ENCODE measurements at places on chromosomes 6 and 20.

DNA sequence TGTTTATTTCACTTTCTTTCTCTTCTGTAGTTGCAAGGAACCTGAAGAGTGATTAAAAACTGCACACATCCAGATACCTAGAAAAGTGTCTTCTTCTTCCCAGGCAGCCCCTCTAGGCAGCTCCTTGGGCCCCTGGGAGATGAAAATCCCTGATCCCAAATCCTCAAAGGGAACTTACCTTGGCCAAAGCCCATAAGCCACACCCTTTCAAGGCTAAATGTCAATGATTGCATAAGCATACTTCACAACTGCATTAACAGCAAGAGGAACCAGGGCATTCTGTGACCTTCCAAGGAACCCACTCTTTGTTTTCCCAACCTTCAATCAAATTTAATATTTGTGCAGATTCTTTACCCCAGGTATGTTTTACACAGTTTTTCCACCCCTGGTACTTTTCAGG is 4.4 kb upstream of the HMGN3 start:
- DNase-seq: no peak

DNA sequence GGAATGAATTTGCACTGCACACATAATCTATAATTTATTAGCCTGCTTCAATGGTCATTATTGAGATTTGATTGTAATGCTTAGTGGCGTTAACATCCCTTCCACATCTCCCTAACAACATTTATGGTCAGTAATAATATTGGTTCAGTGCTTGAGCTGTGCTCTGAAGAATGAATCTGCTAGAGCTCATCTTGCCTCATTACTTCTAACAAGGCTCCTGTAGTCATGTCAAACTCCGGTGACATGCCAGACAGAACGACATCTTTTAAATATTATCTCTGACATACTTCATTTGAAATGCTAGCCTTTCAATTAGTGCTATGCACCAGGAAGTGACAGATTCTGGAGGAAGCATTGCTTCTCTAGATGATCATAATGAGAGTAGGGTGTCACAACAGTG is 240.3 kb upstream of the BTBD3 start:
- DNase-seq: no peak

DNA sequence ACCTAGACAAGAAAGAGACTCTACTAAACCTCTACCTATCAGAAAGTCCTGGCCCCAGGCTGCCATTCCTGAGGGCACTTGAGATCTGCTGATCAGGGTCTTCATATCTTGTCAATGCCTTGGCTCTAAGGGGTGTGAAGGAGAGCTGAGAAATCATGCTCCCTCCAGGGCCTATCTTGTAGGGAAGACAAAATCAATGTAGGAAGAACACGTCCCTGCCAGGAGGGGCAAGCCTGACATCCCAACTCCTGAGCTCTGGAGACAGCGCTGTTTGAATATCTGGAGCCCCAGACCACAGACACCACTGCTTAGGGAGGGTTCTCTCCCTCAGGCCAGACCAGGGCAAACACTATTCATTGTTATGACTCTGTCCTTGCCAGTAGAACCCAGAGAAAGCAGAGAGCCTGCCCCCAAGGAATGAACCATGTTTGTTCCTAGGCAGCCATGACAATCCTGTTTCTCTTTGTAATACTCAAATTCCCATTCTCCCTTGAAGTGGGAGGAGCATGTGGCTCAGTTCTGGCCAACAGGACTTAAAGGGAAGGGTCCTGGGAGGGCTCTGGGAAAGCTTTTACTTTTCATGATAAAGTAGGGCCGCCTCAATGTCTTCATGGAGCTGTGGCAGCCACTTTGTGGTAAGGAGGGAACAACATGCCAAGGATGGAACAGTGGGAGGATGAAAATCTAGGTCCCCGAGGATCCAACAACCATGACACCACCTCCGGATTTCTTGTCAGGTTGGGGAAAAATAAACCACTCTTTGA is 1.8 kb upstream of the FASTKD5 start:
- no peak for DNase-seq

DNA sequence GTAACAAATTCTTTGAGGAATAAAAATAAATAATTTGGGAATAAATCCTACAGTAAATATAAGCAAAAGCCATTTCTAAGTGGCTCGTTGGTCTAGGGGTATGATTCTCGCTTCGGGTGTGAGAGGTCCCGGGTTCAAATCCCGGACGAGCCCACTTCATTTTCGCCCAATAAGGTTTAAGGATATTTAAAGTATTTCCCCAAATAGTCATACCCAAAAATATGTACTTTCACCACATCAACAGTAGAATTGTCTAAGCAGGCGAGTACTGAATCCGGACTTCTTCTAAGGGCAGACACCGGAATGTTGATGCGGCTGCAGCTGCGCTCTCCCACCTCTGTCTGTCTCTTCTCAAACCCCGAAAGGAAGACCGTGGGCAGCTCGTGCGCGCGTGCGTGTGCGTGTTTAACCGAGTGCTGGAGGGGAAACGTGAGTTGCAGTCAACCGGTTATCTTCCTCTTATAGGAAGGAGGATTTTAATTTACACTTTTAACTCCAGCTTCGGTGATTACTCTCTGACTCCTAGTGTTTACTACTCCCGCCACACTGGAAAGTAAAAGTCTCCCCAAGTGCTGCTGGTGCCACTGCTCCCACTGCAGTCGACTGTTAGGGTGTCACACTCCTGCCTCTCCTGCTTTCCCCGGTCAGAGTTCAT is 155.7 kb upstream of the PRSS16 start:
- no peak for DNase-seq

DNA sequence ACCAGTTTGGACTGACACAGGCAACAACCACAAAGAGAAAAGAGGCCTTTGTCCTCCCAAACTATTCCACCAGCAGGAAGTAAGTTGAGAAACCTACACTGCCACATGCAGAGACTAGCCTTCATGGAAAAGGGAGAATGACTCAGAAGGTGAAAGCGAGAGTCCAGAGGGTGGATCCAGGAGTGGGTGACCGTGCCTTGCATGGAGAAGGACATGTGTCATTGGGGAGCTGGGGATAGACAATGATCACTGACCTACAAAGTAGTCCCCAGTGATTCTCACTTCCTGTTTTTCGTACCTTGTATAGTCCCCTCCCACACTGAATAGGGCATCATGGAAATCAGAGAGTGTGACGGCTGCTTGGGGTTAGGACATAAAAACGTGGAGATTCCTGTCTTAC is 91.9 kb downstream of the MYLK4 start:
- no peak for DNase-seq

- DNase-seq: no peak
These were observed 175.8 kb upstream of the VGLL2 start for GRCh38 chr6:117089604-117090003.

GRCh38 chr6:159233365-159234101 is 64.3 kb downstream of the FNDC1 start:
- DNase-seq: no peak

DNA sequence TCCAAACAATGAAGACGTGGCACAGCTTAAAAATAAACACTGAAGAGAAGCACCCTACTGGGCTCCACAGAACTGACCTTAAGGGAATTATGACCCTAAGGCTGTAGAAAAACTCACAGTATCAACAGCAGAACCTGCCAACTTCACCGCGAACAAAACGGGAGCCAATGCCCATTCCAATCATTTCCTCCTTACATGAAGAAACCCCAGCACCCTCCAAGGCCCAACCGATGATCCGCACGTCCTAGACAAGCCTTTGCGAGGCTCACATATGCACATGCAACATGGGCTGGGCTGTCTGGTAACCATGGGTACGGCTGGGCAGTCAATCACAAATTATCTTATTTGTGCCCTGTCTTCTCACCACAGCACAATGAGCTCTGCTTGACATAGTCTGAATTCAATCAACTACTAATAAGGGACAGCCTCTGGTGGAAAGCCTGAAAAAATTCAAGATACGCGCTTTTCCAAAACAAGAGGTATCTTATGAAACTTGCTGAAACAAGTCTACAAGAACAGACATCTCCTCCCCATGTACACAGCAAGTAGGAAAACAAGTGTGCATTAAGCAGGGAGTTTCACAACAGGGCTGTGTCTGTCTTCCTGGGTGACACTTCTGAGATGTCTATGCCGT is 1.7 kb downstream of the DIDO1 start:
- DNase-seq: no peak

DNA sequence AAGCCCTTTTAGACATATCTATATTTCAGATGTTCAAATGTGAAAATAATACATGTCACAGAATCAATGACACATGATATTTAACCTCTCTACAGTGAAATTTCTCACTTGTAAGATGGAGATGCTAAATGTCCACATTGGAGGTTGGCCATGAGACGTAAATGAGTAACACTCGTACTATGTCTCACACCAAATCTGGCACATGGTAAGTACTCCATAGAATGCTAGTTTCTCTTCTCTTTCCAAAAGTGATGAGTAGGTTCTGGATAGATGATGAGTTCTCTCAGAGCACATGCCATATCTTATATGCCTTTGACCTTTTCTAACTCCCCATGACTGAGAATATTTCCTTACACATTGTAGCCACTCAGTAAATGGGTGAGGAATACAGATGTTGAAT is 17.7 kb downstream of the GFOD1 start:
- DNase-seq: no peak

GRCh38 chr6:89313006-89313405 is 2.1 kb downstream of the GABRR2 start:
- DNase-seq: no peak

GRCh38 chr6:147449405-147450161 is 58.9 kb upstream of the SAMD5 start:
- DNase-seq: no peak

- no peak for DNase-seq
These were observed 144.8 kb upstream of the LAMA2 start for GRCh38 chr6:128738112-128738511.

- no peak for DNase-seq
These were observed 867.6 kb upstream of the FLRT3 start for GRCh38 chr20:15205028-15205427.

DNA sequence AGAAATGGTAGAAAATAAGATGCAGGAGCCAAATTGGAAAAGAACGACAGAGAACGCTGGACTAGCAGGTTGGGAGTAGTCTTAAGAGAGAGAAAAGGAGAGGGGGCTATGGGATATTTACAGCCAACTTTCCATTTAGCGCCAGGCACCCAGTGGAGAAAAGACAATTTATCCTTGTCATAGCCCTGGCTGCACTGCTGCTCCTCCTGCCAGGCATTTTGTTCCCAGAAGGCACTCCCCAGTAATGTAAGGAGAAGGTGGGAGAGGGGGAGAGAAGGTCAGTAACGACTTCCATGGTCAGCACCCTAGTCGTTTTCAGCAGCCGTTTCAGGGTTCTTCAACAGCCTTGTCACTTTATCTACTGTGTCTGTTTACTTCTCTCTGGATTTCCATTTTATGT is 159.0 kb downstream of the TRMT11 start:
- DNase-seq: no peak

DNA sequence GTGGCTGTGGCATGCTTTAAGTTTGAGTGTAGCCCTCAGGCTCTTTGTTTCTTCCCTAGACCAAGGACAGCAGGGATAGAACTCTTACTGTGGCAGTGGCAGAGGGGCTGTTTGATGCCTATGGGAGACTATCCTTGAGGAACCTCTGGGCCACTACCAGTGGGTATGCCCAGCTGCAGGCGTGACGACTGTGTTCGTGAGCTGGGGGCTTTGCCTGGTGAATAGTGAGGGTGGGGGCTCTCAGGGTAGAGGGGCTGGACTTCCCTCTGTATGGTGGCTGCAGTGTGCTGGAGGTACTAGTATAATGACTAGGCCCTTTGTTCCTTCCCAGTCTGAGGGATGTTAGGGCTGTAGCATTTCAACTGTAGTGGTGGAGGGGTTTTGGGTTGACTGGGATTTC is 1242.0 kb downstream of the KHDRBS2 start:
- DNase-seq: no peak

GRCh38 chr6:147740326-147740725 is 231.8 kb downstream of the SAMD5 start:
- DNase-seq: no peak

DNA sequence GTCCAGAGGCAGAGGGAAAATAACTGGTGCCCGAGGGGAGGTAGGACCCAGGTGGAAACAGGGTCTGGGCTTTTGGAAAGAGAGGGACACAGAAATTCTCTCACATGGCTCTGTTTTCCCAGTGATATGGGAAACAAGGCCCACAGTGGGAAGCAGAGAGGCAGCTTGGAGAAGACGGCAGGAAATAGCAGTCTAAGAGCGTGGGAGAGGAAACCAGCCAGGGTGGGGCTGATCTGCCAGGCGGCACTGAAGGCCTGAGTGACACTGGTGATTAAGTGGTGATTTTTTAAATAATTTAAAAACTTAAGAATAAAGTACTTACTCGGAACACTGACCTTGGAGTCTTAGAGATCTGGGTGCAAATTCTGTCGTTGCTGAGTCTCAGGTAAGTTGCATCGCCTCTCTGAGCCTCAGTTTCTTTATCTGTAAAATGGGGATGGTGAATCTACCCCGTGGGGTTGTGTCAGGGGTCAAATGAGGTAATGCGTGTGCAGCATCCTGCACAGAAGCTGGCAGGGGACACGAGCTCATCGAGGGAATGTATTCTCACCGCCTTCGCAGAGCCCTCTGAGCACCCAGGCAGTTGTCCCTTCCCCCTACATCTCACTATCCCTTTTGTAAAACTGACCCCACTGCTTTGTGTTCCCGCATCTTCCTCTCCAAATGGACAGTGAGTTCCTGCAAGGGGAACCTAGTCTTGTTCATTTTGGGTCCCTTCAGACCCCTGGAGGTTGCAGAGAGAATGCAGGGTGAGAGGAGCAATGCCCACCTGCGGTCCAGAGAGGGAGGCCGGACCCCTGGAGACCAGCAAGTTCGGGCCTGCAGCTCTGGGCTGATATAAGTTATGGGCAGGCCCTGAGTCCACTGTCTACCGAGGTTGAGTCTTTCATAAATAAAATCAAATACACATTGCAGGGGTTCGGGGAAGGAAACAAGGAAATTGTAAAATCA is 228.6 kb upstream of the PMEPA1 start:
- DNase-seq: no peak

GRCh38 chr20:61477451-61477861 is 225.4 kb downstream of the CDH4 start:
- no peak for DNase-seq

DNA sequence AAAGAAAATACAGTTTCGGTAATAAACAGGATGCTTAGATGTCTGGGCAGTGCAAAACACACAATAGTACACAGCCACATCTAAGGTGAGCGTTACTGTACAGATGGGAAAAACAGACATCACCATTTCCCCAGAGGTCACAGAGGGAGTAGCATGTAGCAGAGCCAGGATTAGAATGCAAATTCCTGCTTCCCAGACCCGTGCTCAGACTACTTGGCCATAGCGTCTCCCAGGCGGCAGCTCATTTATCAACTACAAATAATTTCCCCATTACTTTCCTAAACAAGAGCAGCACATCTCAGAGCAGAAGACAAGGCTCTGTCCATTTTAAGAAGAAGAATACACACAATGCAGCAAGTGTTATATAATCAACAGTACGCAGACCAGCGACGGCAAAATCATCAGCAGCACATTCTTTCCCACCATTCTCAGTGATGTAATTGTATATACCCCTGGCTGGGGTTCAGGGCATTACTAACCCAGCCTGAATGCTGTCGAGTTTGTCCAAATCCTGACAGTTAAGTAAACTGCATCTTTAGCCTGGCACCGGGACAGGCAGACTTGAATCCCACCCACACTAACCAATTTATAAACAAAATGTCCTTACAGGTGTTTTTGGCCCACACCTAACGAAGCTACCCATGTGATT is 61.9 kb downstream of the CNKSR3 start:
- no peak for DNase-seq

GRCh38 chr6:163099621-163100171 is 314.8 kb upstream of the QKI start:
- DNase-seq: no peak

- DNase-seq: no peak
These were observed 95.2 kb upstream of the HDGFL1 start for GRCh38 chr6:22473991-22474682.

- DNase-seq: no peak
These were observed 3.2 kb downstream of the GNAS-AS1 start for GRCh38 chr20:58847463-58847862.

All from stimulated activated CD8-positive, alpha-beta memory T cell treated with anti-CD3 and anti-CD28 coated beads, Interleukin-4, amount 100 ng/mL, for 1 hour (primary cell).